CD4-positive, alpha-beta T cell treated with Interleukin-17A for 4 hours (primary cell): ENCODE measurements at places on chromosomes 1 and 21.

DNA sequence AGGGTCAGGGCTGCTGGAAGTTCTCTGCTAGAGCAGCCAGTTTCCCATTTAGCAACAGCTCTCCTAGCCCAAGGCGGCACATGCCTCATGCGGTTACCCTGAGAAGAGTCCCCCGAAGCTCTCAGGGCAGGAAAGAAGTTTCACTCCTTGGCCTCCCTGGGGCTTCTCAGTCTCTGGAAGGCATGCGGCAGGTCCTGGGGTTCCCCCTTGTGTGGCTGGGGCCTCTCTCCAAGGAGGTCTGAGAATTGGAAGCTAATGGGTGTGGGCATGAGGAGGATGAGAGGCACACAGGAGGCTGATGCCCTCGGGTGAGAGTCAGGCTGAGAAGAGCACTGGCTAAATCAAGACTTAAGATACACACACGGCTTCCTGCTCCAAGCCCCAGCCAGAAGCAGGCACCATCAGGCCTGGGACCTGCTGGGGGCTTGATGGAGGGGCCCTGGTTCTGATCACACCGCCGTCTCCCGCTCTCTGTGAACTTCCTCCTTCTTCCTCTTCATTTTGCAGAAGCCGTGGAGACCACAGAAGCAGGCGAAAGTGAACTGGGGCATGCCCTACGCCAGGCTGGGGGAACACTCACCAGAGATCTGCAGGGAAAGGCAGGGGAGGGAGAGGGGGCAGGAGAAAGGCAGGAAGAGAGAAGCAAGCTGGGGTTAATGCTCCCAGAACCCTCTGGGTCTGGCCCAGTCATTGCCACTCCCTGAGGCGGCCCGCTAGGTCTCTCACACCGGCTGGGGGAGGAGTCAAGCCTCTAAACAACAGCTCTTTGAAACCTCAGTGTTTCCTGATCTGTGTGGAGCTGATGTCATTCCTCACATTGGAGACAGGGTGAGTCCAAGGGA is 15.1 kb downstream of the BLACAT1 start:
- DNase-seq: peak; percentile 84

DNA sequence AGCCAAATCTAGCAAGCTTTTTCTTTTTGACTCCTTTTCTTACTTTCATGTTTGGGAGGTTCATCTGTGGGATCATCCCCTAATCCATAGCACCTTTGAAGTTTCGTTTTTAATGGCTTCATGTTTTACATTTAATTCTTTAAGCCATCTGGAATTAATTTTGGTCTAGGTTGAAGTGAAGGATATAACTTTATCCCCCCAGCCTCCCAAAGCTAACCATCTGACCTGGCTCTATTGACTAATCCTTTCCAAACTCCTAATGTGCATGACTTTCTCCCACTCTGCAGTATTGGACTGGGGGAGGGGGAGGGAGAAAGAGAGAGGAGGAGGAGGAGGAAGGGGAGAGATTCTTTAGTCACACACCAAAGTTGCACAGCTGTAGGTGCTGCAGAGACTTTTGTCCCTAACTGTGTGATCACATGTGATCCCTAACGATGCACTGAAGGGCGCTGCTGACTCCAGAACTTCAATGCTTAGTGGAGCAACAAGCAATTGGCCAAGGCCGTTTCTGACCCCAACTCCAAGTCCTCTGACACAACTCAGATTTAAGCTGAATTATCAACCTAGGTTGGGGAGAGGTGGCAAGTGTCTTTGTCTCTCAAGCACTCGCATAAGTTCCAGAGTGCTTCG is 191.6 kb downstream of the HUNK start:
- DNase-seq: no peak

- DNase-seq: no peak
These were observed 89.0 kb upstream of the ACTL8 start for GRCh38 chr1:17665950-17666720.

GRCh38 chr1:185821612-185822385 is 87.6 kb downstream of the HMCN1 start:
- no peak for DNase-seq

- DNase-seq: no peak
These were observed 6.1 kb downstream of the MYBPHL start for GRCh38 chr1:109300650-109301151.

DNA sequence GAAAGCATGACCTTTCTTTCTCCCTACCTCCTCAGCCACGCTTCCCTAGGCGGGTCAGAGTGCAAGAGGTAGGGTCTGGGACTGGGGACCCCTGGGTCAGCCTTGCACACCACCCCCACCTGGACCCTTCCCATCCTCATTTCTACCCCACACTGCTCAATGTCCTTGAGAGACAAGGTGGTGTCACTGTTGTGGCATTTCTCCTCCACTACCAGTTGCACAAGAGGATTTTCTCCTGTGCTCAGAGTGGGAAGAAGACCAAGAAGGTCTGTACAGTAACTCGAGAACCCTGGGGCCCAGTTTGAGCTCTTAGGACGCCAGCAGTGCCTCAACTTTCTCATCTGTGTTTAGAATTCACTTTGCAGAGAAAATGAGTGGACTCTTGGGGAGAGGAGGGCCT is 49.4 kb upstream of the CD34 start:
- DNase-seq: no peak

- DNase-seq: no peak
These were observed 39.3 kb downstream of the AGPAT3 start for GRCh38 chr21:43904331-43904781.

GRCh38 chr1:165543532-165544438 is at the start of gene LRRC52:
LRRC52 (plus strand) TSS chr1:165544000; CDS start chr1:165544297, 297 bp downstream.
- no peak for DNase-seq
